ENCODE measurements at places on chromosomes 2 and 18.

DNA sequence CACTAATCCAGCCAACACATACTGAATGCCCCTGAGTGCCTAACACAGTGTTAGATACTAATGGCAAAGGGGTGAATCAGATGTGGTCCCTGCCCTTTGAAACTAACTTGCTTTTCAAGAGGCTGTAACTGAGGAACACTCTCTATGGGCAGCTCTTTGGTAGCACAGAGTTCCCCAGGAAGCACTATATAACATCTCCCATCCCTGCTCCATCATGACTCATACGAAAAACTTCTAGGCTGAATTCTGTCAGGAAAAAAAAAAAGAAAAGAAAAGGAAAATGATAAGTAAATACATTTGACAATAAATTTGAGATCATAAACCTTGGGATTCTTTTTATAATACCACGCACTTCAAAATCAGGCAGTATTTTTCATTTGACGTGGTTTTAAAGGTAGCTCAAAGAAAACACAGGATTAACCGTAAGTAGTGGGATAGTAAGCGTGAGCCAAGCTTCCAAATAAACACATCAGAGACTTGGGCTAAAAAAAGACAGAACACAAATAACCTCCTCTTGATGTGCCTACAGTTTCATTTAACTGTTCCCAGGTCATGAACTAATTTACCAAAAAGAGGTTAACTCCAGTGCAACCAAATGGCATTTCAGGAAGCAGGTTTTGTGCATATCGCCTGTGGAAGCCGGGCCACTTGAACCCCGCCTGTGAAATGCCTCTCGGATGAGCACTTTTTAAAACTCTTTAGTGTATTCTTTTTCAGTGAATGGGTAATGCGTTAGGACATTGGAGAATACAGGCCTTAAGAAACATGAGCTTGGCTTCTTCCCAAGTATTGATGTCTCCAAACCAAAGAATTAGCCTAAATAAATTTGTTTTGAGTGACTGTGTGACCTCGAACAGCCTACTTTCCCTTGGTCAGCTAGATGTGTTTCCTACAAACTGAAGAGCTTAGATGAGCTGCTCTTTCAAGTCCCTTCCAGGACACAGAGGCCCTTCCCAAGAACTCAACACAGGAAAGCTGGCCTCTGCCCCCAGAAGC is 42.0 kb downstream of the RDH14 start:
- no peak for DNase-seq

DNA sequence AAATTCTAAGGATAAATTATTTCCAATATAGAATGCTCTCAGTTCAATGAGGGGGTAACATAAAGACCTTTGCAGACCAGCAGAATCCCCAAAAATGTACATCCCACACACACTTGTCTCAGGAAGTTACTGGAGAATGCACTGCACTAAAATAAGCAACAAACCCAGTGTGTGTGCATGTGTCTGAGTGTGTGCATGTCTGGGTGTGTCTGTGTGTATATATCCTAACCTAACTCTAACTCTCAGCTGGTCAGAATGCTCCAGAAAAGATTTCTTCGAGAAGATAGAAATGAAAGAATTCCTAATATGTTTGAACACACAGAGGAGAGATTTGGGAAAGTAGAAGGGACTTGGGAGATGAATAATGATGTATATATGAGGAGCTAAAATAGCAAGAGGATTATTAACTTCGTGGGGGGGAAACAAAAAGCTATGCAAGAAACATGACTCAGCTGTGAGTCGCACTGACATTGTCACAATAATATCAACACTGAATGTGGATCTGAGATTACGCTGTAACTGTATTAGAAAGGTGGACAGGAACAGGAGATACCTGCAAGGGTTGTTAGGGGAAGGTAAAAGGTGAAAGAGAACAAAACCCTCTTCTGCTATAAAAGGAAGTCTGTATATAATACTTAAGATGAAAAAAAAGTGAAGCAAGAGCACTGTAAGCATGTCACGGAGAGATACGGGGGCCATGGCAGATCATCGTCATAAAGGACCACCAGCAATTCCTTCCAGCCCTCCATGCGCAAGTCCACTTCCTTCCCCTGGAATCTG is 11.1 kb downstream of the COLEC12 start:
- no peak for DNase-seq

GRCh38 chr2:62200291-62200841 is 4.5 kb downstream of the B3GNT2 start:
- DNase-seq: no peak

DNA sequence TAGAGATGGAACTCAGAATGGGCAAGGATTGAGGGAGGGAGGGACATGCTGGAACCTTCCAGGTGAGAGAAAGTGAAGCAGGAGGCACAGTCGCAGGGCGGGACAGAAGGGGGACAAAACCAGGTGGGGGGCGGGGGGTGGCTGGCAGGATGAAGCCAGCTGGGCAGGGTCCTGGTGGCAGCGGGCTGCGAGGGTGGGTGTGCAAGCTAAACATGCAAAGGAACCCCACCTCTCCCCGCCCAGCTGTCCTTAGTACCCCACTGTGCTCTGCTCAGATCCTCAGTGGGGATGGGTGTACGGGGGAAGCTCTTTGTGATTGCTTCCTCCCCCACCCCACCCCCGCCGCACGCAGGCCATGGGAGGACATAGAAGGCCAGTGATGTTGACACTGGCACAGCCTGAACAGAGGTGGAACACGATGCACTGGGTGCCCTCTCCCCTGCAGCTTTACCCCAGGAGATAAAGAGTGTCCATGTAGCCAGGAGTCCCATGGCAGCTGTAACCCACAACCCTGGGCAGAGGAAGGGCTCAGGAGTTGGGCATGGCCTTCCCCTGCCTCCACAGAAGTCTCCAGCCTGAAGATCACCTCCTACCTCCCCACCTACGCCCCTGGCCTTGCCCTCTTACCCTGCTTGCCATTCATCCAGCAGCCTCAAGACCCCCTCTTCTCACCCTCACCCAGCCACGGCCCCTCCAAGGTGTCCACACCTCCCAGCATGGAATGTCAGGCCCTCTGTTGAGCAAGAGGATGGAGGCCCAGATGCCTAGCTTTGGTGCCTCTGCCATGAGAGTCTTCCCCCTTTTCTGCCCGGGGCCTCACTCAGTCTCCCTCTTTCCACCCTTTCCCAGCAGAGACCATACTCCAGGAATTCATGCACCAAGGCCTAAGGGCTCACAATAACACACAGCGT is 206.6 kb downstream of the ZBTB7C start:
- DNase-seq: no peak

DNA sequence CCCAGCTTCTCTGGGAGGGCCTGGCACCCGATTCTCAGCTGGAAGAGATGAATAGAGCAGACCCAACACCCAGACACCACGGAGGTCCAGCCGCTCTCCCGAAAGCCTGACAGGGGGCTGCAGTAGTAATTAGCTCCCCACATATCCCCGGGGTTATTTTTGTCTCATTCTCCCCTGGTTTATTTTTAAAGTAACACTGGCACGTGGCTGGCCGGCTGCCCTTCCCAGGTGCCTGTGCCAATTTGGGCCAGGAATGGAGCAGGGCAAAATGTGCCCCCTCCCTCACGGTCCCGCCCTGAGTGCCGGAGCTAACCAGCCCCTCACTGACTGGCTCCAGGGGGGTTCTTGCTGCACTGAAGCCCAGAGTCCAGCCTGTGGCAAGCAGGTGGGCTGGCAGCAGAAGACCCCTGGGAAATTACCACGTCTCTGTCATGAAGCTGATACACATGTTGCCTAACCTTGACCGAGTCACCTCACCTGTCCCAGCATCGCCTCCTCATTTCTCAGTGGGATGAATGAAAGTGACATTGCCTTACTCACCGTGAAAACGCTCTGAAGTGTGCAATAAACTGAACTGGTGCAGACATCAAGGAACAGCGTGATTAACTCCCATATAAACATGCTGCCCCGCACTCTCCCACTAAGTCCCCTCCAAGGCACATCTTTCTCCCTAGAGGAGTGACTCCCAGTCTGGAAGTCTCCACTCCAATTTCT is 18.4 kb downstream of the KCNK3 start:
- DNase-seq: no peak

GRCh38 chr2:109582928-109583895 is 30.6 kb downstream of the SEPTIN10 start:
- DNase-seq: no peak

GRCh38 chr2:13113002-13113401 is 396.3 kb downstream of the TRIB2 start:
- no peak for DNase-seq

- DNase-seq: no peak
Observed at GRCh38 chr18:8834881-8835280, 129.5 kb downstream of the MTCL1 start.

DNA sequence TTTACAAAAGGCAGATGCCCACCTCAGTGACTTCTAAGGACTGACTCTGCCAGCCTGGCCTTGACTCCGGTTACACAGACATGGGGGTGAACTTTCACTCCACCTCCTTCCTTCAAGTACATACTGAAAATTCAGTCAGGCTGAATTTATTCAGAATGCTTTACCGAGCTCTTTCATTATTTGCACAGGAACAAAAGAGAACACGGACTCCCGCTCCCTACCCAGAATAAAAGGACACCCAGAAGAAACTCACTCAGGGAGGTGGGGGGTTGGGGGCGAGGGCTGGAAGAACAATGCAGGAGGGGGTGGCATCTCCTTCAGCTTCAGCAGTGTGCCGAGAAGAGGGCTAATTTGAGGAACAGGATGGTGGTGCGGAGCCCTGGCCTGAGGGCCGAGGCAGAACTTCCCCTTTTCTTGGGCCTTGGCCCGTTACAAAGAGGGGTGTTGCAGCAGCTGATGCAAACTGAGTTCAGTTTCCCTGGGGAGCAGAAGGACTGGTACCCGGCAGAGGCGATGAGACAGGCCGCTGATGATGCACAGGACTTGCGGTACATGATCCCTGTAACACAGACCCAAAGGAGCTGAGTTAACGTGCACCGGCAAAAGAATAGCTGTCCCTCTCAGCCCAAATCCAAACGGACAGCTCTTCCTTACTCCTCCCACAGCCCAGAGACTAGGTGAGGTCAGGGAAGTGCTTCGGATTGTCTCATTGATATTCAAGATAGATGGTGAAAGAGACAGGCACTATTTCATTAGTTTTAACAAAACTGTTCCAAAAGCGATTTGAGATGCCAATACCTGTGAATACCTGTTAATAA is 24.1 kb downstream of the LYPD1 start:
- no peak for DNase-seq

- DNase-seq: peak; percentile 43
Observed at GRCh38 chr2:207683879-207684627, 27.4 kb upstream of the CCNYL1 start.

DNA sequence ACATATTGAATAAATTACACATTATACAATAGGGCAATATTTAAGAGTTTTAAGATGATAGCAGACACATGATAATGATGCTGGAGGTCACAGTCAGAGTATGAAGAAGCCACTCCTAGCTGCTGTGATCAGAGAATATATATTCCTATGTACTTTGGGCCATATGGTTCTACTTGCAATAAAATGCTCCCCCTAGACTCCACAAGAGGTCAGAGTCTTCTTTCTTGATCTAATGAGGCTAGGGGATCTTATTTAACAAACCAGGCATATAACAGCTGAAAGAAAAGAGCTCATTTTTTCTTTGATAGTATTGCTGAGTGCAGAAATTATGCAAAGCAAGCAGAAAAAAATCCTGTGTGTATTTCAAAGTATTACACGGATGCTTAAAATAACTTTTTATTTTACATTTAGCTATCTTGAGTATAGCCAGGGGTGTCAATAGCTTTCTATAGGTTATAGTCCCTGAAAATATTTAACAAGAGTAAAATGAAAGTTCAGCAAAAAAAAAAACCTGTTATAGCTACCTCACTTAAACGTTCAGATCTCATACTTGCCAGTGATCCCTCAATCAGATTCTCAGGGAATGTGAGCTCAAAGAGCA is 748.7 kb upstream of the CHAC2 start:
- DNase-seq: peak; percentile 20

GRCh38 chr2:206452242-206452641 is 8.9 kb downstream of the ADAM23 start:
- no peak for DNase-seq

DNA sequence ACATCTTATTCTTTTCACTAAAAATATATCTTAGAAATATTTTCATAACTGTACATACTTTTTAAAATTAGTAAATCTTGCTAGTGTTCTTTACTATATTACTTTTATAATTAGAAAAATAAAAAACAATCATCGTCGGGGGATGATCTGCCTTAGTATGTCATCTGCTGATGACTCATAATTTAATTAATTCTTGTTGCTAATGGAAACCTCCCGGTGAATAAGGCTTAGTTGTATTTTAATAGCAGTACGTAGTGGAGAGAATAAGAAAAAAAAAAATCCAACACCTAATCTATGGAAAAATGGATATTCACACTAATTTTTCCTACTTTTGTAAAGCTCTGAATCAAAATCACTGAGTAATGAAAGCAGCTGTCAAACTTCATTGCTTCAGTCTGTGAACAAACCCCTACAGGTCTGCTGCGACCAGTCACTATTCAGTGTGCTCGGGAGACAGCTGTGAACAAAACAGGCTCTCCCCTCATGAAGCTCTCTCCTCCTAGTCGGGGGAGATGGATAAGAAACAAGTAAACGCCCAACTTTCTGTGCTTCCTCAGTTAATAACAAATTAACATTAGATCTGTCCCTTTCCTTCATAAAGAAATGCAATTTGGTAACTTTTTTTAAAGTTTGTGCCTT is 97.4 kb upstream of the UPP2 start:
- DNase-seq: peak; percentile 14

DNA sequence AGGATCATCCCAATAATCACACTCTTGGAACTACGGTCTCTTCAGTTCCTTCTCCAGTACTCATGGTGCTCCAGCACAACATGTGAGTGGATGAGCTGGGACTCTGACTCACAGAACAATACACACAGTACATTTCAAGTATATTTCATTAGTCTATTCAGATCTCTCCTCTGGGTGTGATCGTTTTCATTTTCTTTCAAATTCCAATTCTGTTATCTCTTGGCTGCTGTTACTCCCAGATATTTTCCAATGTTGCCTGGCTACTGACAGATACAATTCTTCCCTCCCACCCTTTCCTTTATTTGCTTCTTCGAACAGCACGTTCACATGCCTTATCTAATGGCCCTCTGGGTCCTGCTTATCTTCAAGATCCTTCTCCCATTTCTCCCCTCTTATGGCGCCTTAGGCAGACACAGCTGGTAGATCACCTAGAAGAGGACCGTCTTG is 216.0 kb downstream of the ACKR3 start:
- no peak for DNase-seq

DNA sequence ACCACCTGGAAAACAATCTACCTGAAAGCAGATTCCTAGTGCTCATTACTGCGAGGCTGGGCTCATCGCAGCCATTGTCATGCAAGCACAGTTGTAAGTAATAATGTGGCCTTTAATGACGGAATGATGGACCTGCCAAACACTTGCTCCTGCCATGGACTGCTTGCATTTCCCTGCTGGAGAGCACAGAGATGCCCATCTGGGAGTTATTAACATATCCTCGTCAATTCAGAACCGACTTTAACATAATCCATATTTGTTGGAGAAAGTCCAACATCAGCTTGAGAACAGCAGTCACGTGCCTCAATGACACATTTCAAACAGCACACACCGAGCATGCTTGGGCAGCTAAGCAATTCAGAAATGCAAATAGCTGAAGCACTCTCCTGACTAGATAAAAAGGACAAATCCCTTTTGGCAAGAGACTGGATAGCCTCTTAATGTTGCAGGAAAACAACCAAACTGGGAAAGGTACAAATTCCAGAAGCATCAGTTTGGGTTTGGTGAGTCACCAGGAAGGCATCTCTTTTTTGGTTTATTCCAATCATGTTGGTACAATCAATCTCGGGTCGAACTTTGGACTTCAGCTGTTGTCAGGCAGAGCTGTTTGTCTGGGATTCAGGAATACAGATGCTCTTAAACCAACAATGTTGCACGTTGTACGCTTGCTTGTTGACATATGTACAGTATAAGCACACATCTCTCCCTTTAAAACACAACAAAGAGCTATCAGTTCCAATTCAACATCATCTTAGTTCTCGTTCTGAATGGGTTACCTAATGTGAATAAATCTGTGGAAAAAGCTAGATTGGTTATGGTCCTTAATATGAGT is 395.8 kb downstream of the LNPK start:
- peak; percentile 1 for DNase-seq
